ENCODE measurements at places on chromosomes 13 and 19.

DNA sequence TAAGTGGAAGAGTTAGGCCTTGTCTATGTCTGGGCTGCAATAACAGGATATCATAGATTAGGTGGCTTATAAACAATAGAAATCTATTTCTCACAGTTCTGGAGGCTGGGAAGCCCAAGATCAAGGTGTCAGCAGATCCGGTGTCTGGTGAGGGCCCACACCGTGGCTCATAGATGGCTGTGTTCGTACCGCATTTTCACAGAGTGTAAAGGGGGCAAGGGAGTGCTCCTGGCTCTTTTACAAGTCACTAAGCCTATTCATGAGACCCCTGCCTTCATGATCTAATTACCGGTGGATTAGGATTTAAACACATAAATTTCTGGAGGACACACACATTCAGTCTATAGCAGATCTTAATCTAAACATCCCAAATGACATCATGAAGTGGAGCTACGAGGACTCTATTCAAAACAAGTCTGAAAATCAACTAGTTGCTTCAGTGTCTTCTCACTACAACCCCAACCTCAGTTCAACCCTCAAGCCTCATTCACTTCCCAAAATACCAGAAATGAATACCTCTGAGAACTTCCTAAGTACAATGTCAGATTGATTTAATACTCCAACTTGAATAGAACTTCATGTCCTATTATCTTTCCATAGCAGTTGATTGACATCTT is 23.5 kb downstream of the ENOX1 start:
- no peak for DNase-seq

DNA sequence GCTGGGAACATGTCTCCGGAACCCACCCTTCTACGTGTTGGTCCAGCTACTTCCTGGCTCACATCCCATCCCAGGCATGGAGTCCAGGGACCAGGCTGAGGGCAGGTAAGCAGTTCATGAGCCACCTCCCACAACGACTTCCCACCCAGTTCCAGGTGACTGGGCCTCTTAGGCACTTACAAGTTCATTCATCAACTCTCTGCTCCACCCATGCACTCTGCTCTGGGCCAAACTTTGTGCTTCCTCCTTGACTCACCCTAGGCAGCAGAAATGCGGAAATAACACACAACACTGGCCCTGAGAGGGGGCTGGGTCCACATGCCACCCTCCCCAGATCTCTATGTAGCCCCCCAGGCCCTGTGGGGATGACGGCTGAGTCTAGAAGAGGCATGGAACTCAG is 20.5 kb downstream of the IQCN start:
- DNase-seq, result no peak

GRCh38 chr19:53088091-53088490 is 15.1 kb downstream of the ZNF160 start:
- no peak for DNase-seq

- no peak for DNase-seq
These were observed 405.6 kb downstream of the NDFIP2 start for GRCh38 chr13:79886601-79887000.

DNA sequence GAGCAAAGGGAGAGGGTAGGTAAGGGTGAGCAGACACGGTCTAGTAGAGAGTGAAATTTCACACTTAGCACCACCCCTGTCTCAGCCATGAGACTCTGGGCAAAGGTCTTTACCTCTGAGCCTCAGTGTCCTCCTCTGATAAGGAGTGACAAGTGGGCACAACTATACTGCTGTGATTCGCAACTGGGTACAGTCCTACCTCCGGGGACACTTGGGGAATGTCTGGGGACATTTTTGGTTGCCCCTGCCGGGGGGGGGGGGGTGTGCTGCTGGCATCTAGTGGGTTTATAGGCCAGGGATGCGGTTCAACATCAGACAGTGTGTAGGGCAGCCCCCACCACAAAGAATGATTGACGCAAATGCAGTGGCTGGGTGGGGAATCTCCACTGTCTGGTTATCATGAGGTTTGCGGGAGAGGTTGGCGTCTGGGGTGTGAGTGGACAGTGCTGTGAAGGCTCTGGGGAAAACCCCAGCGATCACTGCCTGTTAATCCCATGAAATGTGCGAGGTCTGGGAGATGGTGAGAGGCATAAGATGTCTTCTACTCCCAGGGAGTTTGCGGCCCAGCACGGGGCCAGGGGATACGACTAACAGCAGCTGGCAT is 4.3 kb downstream of the NACC1 start:
- DNase-seq, result no peak

- DNase-seq, result no peak
These were observed 30.0 kb downstream of the DCLK1 start for GRCh38 chr13:36101157-36101556.

DNA sequence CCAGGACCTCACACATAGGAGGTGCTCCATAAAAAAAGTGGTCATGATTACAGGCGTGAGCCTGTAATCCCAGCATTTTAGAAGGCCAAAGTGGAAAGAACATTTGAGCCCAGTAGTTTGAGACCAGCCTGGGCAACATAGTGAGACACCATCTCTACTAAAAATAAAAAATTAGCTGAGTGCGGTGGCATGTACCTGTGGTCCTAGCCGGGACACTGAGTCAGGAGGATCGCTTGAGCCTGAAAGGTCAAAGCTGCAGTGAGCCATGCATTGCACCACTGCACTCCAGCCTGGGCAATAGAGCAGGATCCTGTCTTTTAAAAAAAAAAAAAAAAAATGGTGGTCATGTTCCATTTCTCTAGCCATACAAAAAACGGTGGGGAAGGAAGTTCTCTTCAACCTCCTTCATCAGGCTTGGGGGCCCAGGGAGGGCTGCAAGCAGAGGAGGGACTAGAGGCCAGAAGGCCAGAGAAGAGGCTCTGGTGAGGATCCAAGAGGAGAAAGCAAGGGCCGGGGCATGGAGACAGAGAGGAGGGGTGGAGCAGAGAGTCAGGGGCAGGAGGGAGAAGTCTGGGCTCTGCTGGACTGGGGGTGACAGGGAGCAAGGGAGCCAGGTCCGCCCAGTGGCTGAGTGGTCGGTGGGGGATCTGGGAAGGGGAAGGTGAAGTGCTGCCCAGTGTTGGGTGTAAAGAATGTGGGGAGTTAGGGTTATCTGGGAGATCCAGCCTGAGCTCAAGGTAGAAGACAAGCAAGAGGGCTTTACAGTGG is 8.9 kb downstream of the KASH5 start:
- no peak for DNase-seq

- no peak for DNase-seq
These were observed 74.3 kb upstream of the ZNF43 start for GRCh38 chr19:21910318-21910717.

DNA sequence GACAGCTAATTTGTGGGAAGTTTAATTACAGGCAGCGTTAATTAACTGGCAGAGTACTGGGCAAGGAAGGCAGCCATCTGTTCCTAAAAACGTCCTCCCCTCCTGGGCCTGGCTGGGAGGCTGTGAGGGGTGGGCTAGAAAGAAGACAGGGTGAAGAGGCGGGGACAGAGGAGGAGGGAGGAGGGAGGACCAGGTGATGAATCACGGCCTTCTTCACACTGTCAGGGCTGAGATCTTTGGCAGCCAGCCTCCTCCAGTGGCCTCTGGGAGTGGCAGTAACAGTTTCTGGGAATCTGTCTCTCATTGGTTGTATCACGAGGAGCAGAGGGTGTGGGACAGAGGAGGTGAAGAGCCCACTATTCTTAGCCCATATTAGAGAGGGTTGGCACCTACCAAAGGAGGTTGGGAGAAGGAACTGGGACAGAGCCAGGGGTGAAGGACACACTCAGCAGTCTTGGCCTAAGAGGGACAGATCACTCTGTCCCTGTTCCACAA is 9.6 kb upstream of the ZNRF4 start:
- DNase-seq, result peak; percentile 51
